ENCODE measurements at places on chromosomes 5 and 9.

- DNase-seq = no peak
Observed at GRCh38 chr9:132077881-132078698, 1.6 kb downstream of the MED27 start.

DNA sequence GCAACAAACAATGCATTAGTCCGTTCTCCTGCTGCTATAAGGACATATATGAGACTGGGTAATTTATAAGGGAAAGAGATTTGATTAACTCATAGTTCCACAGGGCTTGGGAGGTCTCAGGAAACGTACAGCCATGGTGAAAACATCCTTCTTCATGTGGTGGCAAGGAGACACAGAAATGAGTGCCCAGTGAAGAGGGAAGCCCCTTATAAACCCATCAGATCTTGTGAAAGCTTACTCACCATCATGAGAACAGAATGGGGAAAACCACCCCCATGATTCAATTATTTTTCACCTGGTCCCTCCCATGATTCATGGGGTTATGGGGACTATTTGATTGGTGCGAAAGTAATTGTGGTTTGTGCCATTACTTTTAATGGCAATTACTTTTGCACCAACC, 655.8 kb upstream of the SEMA6A start:
- no peak for DNase-seq

- DNase-seq = no peak
Observed at GRCh38 chr9:12816656-12817101, 41.9 kb downstream of the LURAP1L start.

DNA sequence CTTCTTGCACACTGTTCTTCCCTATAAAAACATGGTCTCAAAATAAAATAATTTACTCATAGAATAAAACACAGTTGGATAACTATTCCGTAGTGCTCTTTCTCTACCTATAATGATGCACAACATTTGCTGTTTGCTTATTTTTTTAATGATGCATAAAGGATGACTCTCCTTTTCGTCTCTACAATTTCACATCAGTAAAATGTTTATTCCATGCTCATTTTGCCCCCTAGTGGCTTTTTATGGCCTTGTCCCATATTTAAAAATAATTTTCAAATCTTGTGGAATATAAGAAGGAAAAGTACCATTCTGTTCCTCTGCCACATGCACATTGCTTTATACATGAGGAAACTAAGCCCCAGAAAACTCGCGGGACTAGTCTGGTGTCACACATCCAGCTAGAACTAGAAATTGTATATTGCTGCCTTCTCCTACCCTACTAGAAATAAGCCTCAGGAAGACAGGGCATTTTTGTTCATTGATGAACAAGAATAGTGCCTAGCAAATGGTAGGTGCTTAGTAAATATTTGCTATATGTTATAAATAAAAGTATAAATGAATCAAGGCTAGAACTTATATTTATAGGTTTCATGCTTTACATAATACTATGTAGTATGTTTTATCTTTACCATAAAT, 12.7 kb downstream of the KCTD16 start:
- DNase-seq = no peak

DNA sequence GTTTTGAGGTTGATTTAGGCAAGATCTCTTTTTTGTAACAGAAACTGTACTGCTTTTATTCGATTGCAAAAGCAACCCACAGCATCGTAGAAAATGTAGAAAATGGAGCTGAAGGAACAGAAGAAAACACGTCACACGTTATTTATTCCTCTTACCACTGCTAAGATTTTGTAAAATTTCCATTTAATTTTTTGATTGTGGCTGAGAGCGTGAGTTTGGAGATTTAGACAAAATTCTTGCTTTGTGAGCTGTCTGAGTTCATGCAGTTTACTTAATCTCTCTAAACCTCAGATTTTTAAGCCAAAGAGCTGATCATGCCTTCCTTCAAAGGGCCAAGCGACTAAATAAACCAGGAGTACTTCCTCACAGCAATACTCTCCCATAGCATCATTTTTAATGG, 24.8 kb downstream of the DPYSL3 start:
- no peak for DNase-seq

DNA sequence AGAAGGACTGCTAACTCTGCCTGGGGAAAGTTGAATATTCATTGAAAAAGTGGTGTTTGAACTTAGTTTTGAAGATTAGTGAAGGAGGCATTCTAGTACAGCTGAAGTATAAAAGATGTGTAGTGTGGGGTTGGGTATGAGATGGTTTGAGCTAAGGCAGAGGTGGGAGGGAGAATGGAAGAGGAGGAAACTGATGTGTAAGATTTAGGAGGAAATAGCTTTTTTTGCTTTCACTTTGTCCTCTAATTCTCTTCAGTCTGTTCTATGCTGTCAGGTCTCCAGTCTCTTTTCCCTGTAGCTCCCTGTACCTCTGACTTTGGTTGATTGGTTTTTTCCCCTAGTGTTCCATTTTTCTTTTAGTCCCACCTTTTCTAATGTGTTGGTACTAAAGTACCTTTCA, 9.0 kb downstream of the CREBRF start:
- no peak for DNase-seq

DNA sequence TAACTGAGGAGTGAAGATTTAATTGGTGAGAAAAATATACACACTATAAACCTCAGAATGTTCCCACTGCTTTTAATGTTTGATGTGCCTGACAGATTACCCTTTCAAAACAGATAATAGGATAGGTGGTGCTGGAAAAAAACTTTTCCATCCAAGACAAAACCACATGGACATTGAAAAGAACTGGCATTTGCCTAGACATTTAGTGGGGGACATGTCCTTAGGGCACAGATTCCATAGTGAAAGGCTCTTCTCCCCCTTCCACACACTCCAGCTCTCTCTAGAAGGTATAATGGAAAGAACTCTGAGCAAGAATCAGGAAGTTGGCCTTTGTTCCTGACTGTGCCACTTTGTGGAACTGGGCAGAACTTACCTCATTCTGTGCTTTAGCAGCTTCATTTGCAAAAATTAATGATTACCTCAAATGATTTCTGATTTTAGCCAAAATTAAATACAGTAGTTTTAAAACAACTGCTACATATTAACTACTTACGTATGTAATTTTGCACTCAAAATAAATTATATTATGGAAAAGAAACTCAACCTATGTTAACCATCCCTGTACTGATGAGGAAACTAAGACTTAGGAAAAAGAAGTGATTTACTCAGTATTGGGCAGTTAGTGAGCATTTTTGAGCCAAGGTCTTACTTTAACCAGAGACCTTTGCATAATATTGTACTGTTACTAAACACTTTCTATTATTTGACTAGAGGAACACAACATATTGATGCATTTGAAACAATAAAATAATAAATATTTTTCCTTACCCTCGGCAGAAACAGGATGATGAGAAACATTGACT, 43.3 kb downstream of the TMC1 start:
- DNase-seq = no peak

Measured in CD4-positive, CD25-positive, alpha-beta regulatory T cell (primary cell).